Foreskin fibroblast (primary cell): ENCODE measurements at places on chromosomes 7 and 10.
A peak's percentile ranks its signal among the peaks of the same experiment; 100 is the strongest.

DNA sequence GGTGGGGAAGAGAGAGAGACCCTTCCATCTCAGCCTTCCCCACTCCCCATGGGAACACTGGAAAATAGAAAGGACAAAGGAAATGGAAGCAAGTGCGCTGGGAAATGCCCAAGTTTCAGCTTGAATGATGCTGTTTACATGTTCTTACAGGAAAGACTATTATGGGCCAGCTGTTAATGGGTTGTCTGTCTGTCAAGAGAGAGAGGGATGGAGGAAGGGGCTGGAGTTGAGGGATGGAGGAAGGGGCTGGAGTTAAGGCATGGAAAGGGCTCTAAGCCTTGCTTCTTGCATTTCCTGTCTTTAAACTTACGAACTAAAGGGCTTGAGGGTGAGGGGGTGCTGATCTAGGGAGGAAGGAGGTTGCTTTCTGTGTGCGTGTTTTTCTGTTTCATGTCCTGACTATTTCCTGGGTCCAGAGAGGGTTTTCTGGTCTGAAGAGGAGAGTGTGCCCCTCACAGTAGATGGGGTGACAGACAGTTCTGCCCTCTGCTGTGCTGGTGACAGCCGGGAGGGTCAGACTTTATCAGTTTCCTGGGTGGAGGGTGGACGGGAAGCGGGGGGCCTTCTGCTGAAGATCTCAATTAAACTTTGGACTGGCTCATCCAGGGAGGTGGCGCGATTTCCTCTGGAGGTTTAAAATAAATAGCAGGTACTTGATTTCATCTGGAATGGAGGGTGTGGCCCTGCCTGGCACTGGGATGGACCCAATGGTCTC is 30.5 kb downstream of the GRK5 start:
- no peak for DNase-seq

- DNase-seq = no peak
Measured at GRCh38 chr10:2081501-2081900, 344.2 kb upstream of the ADARB2 start.

- no peak for DNase-seq
Measured at GRCh38 chr7:103097041-103097440, 22.1 kb downstream of the ARMC10 start.

DNA sequence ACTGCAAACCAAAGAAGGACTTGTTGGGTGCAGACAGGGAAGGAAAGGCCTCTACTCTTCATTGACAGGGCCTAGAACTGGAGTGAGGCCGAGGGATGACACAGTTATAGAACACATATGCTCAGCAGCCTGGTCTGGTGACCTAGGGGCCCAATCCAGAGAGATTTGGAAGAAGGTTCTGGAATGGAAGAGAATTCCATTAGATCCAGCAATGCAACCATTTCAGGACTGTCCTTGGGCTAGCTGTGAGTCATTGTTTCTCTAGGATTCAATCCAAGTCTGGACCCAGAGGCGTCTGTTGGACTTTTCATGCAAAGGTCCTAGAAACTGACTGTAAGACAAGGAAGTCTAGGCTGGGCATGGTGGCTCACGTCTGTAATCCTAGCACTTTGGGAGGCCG is 59.2 kb downstream of the WIPF3 start:
- peak; percentile 71 for DNase-seq

DNA sequence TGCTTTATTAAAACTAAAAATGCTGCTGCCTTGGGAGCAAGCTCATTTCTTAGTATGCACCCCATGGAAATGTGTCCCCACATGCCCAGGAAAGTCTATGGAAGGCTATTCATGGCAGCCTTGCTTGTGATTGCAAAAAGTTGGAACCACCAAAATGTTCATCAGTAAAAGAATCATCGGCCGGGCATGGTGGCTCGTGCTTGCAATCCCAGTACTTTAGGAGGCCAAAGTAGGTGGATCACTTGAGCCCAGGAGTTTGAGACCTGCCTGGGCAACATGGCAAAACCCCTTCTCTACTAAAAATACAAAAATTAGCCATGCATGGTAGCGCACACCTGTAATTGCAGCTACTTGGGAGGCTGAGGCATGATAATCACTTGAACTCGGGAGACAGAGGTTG is 79.8 kb downstream of the ARHGAP22 start:
- DNase-seq = no peak

DNA sequence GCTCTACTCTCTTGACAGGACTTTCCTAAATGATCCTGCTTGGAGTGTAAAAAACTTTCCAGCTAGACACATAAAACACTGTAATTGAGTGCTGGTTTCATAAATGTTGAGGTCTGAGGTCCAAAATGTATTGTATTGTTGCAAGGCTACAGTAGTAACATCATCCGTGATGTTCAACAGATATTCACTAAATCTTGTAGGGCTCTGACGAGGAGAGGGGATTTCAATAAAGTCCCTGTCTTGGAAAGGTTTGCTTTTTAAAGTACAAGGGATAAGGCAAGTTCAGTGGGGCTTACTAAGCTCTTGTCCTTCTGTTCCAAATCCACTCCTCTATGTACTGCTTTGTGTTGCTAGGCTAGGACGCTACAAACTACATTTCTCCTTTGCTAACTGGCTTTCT is 48.9 kb downstream of the FHIP2A start:
- DNase-seq = no peak

DNA sequence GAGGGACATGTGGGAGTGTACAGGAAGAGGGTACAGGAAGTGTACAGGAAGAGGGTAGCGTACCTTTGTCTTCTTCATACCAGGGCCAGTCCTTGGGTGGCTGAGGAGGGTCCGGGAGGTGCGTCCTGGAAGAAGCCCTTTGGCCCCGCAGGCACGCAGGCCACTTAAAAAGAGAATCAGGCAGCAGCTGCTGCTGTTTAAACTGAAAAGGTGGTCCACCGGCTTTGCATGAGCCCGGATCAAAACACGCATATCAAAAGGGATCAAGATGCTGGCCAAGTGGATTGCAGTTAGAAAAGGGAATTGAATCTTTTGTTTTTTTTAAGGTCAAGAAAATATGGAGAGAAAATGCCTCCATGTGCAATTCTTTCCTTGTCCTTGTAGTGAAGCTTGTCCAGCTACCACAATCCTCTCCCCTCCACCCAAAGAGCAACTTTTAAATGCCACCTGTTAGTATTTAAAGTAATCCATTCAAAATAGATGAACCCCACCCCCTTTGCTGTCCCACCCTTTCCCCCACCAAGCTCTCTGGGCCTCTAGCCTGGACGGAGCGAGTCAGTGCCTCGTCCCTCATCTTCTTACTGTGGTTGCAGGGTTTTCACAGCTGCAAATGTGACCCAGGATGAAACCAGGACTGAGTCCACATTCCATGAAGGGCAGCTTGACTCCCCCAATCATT is 142.8 kb downstream of the GLCCI1 start:
- DNase-seq = no peak

GRCh38 chr7:121032645-121033460 is 44.3 kb downstream of the CPED1 start:
- no peak for DNase-seq
